ENCODE measurements at places on chromosomes 13 and 19. TPM values are rescaled to one million over a fixed set of nuclear protein-coding genes. Genes with fewer than 3 reads are reported as not detected.

DNA sequence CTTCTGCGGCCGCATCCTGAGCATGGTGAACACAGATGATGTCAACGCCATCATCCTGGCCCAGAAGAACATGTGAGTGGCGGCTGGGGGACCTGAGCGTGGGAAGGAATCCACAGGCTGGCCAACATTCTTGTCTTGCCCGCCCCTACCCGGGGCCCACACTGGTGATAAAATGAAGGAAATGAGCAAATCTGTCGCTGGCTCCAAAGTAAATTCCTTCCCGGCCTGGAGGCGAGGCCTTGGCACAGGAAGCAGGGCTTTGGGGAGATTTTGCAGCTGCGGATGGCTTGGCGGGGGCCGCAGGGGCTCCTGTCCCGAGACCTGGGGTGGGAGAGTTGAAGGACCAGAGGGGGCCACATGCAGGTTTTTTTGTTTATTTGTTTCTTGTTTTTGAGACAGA, 4.4 kb downstream of the KXD1 start:
- no peak for DNase-seq

DNA sequence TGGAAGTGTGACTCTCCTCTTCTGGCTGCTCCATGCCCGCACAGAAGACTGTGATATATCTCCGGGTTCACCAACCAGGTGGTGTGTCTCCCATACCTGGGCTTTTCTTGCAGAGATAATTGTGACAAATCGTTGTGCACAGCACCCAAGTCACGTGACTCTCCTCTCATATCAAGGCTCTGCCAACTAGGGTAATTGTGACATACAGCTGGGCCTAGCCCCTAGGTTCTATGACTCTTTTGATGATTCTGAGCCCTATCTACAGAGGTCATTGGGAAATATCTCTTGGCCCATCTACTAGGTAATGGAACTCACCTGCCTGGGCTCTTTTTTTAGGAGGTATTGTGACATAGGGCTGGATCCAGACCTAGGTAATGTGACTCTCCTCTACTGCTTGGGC, 89.8 kb downstream of the ZNF429 start:
- DNase-seq: no peak

ZNF547 gene
- 9.9 TPM for total RNA-seq

DNA sequence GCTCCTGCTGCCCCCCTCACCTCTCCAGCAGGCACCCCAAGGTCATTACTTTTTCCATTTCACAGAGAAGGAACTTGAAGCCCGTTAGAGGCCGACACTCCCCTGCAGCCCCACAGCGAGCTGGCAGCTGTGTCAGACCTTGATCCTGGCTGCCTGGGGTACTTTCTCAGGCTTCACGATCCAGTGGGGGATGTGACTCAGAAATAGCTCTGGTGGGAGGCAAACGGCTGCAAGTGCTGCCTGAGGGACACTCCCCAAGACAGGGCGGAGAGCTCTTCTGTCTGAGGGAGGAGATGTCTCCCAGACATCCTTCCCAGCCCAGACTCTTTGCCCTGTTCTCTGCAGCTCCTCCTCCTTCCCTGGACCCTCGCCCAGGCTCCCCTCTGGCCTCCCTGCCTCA, 4.8 kb downstream of the TSKS start:
- no peak for DNase-seq

PLPPR3 gene
- total RNA-seq: not detected

DNA sequence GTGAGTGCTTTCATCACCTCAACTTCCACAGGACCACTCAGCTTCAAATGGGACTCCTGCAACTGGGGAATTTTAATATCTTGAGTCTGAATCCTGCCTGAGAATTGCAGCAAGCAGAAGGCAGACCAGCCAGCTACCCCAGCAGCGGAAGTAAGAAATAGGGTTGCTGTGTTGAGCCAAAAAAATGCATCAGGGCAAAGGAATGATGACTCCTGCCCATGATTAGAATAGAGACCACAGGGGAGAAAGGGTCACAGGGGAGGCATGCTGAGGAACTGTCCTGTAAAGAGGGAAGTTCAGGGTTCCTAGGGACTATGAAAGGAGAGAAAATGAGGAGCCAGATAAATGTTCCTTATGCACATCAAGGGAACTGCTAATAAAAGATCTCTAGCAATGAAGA, 370.2 kb downstream of the KCTD12 start:
- DNase-seq: no peak

GRCh38 chr19:48810151-48810550, 678 bp downstream of the BCAT2 start:
- no peak for DNase-seq

GRCh38 chr13:64527561-64527960, 2702.6 kb downstream of the PCDH9 start:
- DNase-seq: no peak

DNA sequence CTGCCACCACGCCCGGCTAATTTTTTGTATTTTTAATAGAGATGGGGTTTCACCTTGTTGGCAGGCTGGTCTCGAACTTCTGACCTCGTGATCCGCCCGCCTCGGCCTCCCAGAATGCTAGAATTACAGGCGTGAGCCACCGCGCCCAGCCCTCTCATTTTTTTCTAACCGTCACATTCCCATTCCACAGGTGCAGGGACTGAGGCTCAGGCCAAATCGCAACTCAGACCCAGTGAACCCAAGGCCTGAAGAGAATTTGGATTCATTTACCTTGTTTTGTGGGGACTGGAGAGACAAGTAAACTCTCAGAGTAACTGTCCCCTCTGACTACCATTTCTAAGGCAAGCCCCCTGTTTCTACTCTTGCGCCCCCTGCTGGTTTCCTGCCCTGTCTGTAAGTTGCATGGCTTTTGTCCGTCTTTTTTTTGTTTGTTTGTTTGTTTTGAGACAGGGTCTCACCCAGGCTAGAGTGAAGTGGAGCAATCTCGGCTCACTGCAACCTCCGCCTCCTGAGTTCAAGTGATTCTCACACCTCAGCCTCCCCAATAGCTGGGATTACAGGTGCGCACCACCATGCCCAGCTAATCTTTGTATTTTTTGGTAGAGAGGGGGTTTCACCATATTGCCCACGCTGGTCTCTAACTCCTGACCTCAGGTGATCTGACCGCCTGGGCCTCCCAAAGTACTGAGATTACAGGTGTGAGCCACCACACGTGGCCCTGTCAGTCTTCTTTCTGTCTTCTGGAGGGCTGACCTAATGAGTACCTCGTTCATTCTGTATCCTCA, 2.3 kb upstream of the STRN4 start:
- DNase-seq: peak; percentile 74

ERVK3-1 gene
- 79.0 TPM for total RNA-seq

DNA sequence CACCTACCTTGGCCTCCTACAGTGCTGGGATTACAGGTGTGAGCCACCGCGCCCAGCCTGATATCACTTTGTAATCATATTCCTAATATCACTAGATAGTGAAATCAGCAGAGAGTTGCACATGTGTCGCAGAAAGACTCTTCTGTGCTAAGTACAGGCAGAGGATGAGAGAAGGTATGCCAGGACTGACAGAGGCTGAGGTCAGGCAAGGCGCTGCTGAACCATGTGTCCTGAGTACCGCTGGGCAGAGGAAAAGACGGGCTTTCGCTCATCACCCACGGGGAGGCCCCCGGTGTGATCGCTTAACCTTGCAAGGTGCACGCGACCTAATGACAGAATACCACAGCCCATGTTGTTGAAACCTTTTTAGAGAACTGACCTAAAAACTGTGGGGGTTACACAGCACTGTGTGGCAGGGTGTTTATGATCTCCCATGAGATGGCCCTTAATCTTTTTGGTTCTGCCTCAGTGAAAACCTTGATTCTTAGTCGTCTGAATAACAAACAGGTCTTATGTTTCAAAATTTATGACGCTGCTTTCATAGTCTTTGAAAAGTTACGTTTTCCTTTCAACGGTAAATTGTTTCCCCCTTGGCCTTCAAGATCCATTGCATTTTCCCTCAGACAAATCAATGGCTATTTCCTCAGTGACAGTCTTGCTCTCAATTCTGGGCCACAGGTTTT, 12.2 kb downstream of the GJA3 start:
- DNase-seq: no peak

IGSF23 gene
- not detected for total RNA-seq

DNA sequence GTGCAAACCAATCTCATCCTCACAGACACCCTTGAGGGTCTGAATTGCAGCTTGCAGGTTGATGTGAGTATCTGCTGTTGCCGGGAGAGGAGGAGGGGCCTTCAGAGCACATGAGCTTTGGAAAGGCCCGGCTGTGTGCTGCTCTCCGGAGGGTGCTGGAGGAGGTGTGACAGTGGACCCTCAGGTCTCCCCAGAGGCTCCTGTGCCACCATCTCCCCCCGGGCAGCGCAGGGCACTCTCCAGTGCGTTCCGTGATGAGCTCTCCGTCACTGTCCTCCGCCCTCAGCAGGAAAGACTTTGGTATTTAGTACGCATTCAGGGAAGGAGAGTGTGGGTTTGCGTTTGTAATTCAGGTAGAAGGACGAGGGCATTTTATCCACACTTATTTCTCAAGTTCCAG, 20.0 kb downstream of the LAMP1 start:
- DNase-seq: no peak

SLC15A1 gene
- not detected for total RNA-seq

POU2F2 gene
- 145 TPM for total RNA-seq

ZIC2 gene
- total RNA-seq: not detected

- no peak for DNase-seq
Measured at GRCh38 chr19:9839415-9839814, 4.3 kb downstream of the PIN1 start.

CRX gene
- 0.07 TPM for total RNA-seq

RDH13 gene
- total RNA-seq: 17.5 TPM

DNA sequence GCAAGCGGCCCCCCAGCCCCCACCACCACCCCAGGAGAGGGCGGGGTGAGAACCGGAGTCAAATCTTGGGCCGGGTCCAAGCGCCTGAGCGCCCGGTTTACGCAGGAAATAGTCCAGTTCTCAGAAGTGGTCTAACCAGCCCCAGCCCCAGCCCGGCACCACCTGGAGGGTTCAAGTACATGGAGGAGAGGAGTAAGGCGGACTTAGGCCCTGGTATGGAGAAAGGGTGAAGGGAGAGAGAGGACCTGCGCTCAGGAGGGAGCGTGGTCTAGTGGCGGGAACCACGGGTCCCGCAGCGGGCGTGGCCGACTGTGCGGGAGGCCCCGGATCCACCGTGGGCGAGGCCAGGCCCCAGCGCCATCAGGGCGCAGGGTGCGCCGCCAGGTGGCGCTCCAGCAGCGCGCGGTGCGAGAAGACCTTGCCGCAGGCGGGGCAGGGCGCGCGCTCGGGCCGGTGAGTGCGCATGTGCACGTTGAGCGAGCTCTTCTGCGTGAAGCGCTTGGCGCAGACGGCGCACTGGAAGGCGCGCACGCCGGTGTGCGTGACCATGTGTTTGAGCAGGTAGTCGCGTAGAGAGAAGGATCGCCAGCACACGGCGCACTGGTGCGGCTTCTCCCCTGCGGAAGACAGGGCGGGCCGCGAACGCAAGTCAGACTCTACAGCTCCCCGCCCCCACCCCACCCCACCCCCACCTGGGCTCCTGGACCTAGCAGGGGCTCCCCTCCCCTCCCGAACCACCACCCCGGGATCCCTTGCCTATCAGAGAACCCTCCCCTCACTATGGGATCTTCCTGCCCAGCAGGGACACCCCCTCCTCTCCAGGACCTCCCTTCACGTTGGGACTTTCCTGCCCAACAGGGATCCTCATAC, 2.1 kb upstream of the SLC27A5 start:
- peak; percentile 91 for DNase-seq

DNA sequence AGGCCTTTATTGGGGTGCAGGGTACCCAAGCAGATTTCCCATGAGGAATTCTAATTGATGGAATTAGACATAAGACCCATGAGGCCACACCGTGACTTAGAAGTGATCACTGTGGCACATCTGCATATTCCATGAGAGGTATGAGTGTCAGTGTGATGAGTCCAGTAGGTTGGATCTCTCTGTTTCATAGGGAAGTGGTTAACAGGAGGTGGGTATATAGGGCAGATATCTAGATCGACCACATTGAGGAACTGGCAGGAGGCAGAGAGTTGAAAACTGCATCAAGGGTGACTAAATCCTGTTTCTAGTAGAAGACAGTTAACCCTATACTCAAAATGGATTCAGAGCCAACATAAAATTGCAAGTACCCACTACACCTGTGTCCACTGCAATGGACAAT, 68.6 kb upstream of the MIR17HG start:
- no peak for DNase-seq

DNA sequence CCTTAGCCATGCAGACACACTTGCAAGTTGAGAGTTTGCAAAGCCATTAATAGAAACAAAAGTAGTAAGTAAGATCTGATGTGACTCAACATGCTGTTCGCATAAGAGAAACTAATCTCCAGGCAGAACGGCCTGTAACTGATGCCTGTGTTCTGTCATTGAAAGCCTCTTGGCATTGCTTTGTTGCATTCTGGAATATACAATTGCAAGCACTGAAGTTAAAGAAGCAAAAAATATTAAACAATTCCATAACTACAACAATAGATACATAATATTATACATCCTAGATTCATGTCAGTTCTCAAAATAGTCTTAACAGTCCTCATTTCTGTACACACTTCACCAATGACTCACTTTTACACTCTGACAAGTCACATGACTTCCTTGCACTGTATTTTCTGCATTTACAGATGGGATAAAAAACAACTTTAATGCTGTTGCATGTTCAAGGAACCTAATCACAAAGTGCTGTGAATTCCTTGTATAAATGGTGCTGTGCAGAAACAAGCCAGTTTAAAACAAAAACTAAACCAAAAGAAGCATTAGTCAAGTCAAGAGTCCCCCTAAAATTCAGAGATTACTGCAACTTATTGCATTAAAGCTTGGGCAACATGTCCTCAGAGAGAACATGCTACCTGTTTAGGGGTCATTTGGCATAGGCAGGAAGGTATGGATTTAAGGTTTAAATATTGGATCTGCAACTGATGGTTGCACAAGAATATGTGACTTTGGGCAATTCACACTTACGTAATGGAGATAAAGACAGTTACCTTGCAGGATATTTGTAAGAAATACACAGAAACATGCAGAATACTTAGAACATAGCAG, 79.5 kb upstream of the SERP2 start:
- DNase-seq: no peak

C19orf18 gene
- 2.2 TPM for total RNA-seq

FRY gene
- total RNA-seq: 7.8 TPM

DNA sequence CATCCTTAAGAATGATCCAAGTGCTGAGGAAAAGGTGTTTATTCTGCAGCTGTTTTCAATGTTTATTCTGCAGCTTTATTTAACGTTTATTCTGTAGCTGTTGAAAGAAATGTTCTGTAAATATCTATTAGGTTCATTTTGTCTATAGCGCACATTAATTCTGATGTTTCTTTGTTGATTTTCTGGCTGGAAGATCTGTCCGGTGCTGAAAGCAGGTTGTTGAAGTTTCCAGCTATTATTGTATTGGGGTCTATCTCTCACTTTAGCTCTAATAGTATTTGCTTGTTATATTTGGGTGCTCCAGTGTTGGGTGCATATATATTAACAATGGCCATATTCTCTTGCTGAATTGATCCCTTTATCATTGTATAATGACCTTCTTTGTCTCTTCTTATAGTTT, 20.2 kb downstream of the CD70 start:
- DNase-seq: no peak

GRCh38 chr19:16825312-16826052, 3.7 kb upstream of the SIN3B start:
- no peak for DNase-seq

- DNase-seq: no peak
Measured at GRCh38 chr13:25899464-25899863, 152.4 kb downstream of the SHISA2 start.

LYPD5 gene
- not detected for total RNA-seq
